Stimulated activated naive CD8-positive, alpha-beta T cell treated with anti-CD3 and anti-CD28 coated beads, Interleukin-15, amount 100 ng/mL, for 72 hours (primary cell): ENCODE measurements at places on chromosomes 5 and 9.
A peak's percentile ranks its signal among the peaks of the same experiment; 100 is the strongest.

GRCh38 chr9:61673247-61673646 lies 483.4 kb downstream of the SPATA31A7 start:
- DNase-seq: no peak

GRCh38 chr5:147177125-147177840 lies 57.5 kb upstream of the STK32A start:
- DNase-seq: no peak

GRCh38 chr5:56006094-56006493 lies 11.3 kb upstream of the IL6ST start:
- no peak for DNase-seq

DNA sequence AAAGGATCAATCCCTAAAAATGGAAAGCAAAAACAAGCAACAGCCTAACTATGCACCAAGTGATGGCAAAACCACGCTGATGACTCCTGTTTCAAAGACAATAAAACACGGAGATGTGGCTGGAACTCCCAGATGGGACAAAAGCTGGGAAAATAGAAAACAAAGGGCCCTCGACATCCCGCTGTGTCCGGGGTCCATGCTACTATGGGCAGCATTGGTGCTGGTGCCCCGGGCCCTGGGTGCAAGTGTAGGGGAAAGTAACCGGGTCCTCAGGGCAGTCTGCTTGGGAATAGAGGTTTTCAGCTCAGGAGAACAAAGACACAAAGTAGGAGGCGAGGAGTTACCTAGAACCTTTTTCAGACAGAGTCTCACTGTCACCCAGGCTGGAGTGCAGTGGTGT lies 46.1 kb downstream of the MRPL36 start:
- no peak for DNase-seq

DNA sequence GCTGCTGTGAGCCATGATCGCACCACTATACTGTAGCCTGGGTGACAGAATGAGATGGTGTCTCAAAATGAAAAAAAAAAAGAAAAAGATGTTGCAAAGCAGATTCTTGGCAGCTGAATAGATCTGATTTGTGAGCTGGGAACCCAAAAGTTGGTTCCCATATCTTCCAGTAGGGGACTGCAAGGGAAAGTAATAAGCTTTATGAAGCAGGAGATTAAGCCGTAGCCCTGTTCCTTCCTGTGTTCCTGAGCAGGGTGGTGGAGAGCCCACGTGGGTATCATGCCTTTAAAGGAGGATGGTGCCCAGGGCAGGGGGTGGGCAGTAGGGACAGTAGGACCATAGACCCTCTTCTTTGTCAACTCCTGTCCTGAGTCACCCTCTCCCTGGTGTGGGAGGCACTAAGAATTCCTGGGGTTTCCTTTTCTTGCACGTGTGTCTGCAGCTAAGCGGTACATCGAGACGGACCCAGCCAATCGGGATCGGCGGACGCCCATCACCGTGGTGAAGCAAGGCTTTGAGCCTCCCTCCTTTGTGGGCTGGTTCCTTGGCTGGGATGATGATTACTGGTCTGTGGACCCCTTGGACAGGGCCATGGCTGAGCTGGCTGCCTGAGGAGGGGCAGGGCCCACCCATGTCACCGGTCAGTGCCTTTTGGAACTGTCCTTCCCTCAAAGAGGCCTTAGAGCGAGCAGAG lies 37.9 kb downstream of the STOM start:
- no peak for DNase-seq

GRCh38 chr9:95383185-95383676 lies 65.7 kb upstream of the FANCC start:
- DNase-seq: no peak

GRCh38 chr9:127035948-127036347 lies 86.5 kb downstream of the ANGPTL2 start:
- DNase-seq: no peak

GRCh38 chr5:101678481-101679193 lies 617.4 kb downstream of the SLCO4C1 start:
- peak; percentile 11 for DNase-seq

- DNase-seq: no peak
These were observed 1235.6 kb downstream of the EFNA5 start for GRCh38 chr5:106435185-106435584.

- no peak for DNase-seq
These were observed 53.7 kb downstream of the MAP1B start for GRCh38 chr5:72160959-72161358.

GRCh38 chr5:72325566-72326305 lies 5.6 kb downstream of the PTCD2 start:
- no peak for DNase-seq

DNA sequence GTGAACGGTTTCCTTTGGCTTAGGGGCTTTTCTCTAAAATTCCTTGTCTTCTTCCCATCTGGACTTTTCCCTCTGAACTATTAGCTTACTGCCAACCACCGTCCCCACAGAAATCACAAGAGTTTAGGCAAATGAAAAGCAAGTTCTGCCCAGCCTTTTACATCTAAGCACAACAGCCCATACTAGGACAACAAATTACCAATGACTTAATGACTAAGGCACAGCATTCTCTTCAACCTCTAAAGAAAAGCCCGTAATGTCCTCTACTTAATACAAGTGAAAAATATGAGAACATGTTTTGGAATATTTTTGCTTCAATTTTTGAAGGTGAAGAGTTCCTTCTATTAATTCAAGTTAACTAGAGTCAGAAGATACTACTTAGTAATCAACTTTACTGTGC lies 1.2 kb downstream of the ZBTB5 start:
- no peak for DNase-seq

- DNase-seq: no peak
These were observed 102.5 kb upstream of the ERCC6L2 start for GRCh38 chr9:95773053-95773418.

- no peak for DNase-seq
These were observed 40.2 kb downstream of the PDE6A start for GRCh38 chr5:149904293-149904886.

- DNase-seq: no peak
These were observed 289.7 kb downstream of the PBX3 start for GRCh38 chr9:126036881-126037291.

GRCh38 chr9:137634016-137634415 lies 15.2 kb downstream of the EHMT1 start:
- DNase-seq: no peak

GRCh38 chr9:78035383-78035993 lies 3.9 kb upstream of the GNAQ start:
- DNase-seq: peak; percentile 56

GRCh38 chr9:92342825-92343488 lies 17.2 kb downstream of the CENPP start:
- DNase-seq: no peak

DNA sequence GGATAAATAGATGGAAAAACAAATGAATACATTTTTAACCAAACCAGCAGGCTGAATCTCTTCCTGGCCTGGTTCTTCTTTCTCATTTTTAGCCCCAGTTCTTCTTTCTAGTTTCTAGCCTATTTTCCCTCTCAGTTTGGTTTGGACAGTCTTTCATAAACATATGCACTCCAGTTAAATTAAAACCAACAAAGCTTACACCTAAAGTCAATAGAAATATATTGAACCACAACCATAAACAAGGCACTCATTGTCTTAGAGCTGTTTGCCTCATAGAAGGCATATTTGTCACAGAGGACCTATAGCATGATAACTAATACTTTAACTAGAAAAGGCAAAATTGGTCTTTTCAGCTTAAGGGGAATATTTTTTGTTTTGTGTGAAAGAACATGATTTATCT lies 638.3 kb downstream of the NR2F1-AS1 start:
- no peak for DNase-seq

DNA sequence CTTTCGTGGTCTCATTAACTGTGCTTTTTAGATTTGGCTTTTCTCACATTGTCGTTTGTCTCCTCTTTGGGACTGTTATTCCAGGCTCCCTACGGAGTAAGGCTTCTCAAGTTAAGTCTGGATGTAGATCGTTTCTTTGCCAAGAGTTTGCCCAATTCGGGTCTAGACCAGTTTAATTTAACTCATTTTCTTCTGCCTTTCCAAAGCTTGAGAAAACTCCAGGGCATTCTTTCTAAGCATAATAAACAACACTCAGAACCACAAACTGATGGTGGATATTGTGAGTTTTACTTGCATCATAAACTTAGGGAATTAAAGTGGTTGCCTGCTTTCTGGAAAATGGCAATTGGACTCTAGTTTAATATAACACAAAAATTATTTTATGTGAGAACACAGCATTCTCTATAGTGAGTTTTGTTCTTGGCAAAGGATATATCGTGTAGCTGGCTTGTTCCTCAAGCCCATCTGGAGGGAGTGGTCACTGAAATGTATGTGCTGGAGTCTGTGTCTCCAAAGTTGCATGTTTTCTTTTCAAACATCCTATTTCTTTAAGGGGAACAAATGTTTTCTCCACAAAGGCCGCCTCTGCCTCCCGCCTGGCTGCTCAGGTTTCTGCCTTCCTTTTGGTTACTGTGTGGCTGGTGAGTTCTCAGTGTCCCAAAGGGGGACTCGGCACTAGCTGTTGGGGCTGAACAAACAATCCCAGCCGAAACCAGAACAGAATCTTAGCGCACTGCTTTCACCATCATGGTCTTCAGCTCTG lies 211.3 kb upstream of the FBN2 start:
- no peak for DNase-seq

DNA sequence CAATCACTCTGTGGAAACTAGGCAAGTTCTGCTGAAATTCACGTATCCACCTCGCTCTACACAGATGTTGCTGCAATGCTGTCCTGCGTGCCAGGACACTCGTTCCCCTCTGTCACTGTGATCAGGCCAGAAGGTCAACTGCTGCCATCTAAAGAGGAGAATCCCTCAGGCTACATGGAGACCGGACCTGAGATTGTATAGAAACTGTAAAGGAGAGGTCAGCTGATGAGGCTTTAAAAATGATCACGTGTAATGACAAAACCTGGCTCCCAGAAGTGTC lies 80.1 kb downstream of the PRRT1B start:
- no peak for DNase-seq

GRCh38 chr5:107265193-107265592 lies 405.5 kb downstream of the EFNA5 start:
- no peak for DNase-seq
